ENCODE measurements at places on chromosomes 1 and 21. TPM values are rescaled to one million over a fixed set of nuclear protein-coding genes. Genes with fewer than 3 reads are reported as not detected.

DNA sequence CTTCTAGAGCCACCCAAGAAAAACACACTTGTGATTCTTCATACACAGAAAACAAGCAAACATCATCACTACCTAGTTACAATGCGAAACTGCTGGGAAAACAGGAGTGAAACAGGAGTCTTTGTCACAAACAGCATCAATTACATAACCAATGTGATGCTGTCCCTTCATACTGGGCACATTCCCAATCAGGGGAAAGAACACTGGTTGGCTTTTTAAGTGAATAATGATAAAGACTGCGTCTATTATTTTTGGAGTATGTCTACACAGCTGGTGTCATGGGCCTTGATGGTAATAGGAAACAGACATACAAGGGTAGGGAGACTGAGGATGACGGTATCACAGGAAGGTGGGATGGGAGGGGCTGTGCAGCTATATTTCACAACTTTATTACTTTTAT lies 43.3 kb downstream of the SIPA1L2 start:
- DNase-seq = no peak

DNA sequence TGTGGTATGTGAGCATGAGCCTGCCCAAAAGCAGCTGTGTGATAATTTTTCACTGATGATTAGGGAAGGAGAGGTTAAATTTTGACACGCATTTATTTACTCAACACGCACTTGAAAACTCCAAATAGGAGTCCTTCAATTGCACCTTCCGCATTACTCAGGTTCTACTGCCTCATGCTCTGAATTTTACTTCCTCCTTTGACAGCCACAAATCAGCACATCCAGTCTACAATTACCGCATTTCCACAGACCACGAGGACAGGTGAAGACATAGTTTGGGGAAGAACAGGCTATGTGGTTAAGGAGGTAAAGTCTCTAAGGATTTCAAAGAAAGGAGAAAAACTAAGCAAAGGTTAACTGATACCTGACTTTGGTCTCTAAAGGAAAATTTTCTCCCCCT lies 2.6 kb downstream of the CAPN8 start:
- no peak for DNase-seq

DNA sequence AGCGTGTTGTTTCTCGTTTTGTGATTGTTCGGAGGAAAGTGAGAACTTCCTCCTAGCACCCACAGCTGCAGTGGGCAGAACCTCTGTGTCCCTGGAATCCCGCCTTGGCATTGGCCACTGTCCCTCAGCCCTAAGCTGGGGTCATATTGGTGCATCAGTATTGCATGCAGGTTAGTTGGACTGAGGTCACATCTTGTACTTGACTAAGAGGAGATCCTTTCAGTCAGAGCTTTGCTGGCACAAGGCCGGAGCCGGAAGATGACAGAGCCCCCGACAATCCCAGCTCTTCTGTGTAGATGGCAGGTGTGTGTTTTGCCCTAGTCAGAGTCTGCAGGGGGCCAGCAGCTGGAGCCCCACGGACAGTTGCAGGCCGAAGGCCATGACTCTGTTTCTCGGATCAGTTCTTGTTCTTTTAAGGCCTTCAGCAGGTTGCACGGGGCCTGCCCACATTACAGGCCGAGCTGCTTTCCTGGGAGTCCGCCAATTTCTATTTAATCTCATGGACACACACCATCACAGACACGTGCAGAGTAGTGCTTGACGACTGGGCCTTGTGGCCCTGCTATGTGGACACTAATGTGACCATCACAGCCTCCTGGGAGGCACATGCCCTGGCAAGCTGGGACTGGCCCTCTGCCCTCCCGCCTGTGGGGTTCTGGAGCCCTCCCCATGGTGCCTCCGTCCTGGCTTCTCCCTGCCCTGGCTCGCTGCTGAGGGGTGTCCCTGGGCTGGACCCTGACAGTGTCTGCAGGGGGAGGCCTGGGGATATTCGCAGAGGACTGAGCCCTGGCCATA lies 14.9 kb downstream of the SNAP47 start:
- DNase-seq = no peak

DNA sequence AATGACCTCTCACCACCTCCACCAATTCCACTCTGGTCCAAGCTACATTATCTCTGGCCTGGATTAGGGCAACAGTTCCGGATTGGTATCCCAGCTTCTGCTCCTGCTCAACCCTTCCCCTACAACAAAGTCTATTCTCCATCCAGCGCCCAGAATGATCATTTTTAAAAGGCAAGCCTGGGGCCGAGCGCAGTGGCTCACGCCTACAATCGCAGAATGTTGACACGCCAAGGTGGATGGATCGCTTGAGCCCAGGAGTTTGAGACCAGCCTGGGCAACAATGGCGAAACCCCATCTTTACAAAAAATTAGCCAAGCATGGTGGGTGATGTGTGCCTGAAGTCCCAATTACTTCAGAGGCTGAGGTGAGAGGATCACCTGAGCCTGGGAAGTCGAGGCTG lies 2.2 kb downstream of the LYST start:
- no peak for DNase-seq

DNA sequence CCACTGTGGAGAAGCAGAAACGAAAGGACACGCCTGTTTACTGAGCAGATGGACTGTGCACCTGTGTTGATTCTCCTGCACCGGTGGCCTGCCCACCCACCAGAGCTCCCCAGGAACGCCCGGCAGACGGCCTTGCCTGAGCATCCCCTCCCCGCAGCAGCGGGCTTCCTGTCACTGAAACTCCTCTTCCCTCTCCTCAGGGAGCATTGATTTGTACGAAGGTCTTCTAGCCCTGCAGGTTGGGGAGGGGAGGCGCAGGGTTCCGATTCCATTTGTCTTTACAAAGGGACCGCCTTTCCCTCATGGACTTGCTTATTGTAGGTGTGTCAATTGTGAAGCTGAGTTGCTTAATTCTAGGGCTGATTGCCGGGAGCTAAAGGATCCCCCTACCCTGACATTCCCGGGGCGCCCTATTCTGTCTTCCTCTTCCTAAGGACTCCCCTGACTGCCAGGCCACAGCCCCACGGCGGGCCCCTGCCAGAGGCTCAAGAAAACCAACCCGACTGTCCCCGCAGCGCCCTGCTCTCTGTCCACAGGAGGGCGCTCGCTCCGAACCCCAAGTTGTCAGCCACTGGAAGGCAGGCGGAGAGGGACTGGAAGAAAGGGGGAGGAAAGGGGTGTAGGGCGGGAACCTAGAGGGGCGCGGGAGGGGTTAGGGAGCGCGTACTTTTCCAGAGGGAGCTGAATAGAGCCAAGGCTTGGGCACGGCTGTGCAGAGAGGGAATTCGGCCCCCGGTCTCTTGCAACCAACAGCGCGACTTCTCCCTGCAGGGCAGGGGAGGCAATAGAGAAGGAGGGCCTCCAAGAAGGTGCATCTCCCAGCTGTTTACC lies 2.8 kb downstream of the S100A6 start:
- peak; percentile 73 for DNase-seq

GRCh38 chr21:33020558-33021100 lies 5.1 kb upstream of the OLIG2 start:
- peak; percentile 11 for DNase-seq

The CACNA1S gene
- not detected for total RNA-seq

The GPR25 gene
- 3.1 TPM for total RNA-seq
